ENCODE measurements at places on chromosomes 4 and X. TPM values are rescaled to one million over a fixed set of nuclear protein-coding genes. Genes with fewer than 3 reads are reported as not detected.
A peak's percentile ranks its signal among the peaks of the same experiment; 100 is the strongest.

DNA sequence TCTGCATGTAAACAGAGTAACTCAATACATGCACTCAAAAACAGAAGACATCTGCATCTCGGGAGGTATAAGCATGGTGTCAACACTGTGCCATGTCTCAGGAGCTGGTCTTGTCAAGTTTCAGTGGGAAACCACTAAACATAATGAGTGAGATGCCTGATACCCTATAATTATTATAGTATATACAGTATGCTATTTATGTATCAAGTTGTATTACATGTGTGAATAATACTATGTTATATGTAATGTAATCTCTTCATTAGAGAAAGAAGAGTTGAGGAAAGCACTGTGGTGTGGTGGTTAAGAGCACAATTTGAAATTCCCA, 2.5 kb downstream of the PPBP start:
- H3K36me3 ChIP-seq = no peaks in the 10 kb centered on the region
- no peak overlapping the region for H3K4me3 ChIP-seq
- H3K27me3 ChIP-seq = no peaks in the 10 kb centered on the region
- no peak overlapping the region for H3K27ac ChIP-seq

GRCh38 chr4:40731361-40731760, 18.4 kb upstream of the NSUN7 start:
- no peak overlapping the region for H3K27ac ChIP-seq
- peaks cover 3% of the 10 kb centered on the region for H3K4me1 ChIP-seq
- DNase-seq = no peak
- no peaks in the 10 kb centered on the region for H3K36me3 ChIP-seq

DNA sequence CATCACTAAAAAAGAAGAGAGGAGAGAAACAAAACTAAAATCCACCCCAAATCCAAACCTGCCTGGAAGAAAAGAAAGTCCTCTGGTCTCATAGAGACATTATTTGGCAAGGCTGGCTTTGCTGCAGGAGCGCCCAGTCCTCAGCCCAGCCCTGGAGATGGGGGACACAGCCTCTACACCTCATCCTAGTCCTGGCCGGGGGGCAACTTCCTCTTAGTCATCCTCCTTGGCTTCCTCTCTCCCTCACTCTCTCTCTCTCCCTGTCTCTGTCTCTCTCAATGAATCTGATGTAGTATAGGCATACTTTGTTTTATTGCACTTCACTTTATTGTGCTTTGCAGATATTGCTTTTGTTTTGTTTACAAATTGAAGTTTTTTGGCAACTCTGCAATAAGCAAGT, 55.8 kb upstream of the MAGEB10 start:
- no peaks in the 10 kb centered on the region for H3K4me1 ChIP-seq
- no peak overlapping the region for H3K27ac ChIP-seq
- no peak overlapping the region for H3K4me3 ChIP-seq
- no peaks in the 10 kb centered on the region for H3K27me3 ChIP-seq
- H3K36me3 ChIP-seq = no peaks in the 10 kb centered on the region
- no peak for DNase-seq

The CFAP47 gene
- not detected for total RNA-seq

GRCh38 chr4:8540072-8540471, 40.1 kb upstream of the GPR78 start:
- peaks cover 15% of the 10 kb centered on the region for H3K4me1 ChIP-seq
- H3K27ac ChIP-seq = peak overlapping the region; percentile 13
- no peak overlapping the region for H3K4me3 ChIP-seq
- no peaks in the 10 kb centered on the region for H3K36me3 ChIP-seq

DNA sequence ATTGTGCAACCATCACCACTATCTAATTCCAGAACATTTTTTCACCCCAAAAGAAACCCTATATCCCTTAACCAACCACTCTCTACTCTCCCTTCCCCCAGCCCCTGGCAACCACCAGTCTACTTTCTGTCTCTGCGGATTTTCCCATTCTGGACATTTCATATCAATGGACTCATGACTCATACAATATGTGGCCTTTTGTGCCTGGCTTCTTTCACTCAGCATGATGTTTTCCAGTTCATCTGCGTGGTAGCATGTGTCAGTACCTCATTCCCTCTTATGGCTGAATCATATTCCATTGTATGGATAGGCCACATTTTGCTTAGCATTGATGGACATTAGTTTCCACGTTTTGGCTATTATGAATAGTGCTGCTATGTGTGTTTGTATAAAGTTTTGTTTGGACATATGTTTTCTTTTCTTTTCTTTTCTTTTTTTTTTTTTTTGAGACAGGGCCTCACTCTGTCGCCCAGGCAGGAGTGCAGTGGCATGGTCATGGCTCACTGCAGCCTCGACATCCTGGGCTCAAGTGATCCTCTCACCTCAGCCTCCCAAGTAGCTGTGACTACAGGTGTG, 335.4 kb downstream of the BCOR start:
- no peak for DNase-seq
- H3K4me1 ChIP-seq = peaks cover 22% of the 10 kb centered on the region
- H3K36me3 ChIP-seq = no peaks in the 10 kb centered on the region

The FMR1NB gene
- not detected for total RNA-seq
